ENCODE measurements at places on chromosomes 11 and 22.

GRCh38 chr11:119432484-119433357 is 9.7 kb upstream of the THY1 start:
- DNase-seq = no peak

DNA sequence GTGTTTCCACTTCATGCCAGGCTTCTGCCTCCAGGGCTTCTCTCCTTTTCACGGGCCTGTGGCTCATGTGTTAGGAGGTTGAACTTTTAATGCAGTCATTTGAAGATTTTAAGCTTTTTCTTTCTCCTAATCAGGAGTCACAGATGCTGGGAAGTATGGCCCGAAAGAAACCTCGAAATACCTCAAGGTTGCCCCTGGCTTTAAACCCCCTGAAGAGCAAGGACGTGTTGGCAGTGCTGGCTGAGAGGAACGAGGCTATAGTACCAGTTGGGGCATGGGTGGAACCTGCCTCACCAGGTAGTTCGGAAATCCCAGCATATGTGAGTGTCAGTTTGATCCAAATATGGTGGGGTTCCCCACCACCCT is 571 bp downstream of the CCDC15 start:
- DNase-seq = no peak

DNA sequence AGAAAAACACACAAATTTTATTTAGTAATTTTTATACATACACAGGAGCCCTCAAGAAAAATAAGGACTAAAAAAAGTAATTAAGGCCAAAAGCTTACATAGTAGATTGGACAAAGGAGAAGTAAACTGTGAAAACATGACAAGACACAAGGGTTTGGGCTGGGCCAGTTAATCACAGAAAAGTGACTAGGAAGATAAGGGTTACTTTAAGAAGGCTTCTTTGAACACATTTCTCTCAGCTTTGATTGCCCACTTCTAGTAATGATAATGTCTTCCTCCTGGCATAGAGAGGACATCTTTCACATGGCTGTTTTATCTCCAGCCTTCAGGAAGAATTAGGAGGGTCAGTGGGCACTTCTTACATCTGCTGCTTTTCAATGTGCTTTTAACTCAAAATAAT is 3.4 kb downstream of the RNF141 start:
- no peak for DNase-seq

- DNase-seq = no peak
These were observed 57.9 kb downstream of the FANCF start for GRCh38 chr11:22567759-22568158.

- DNase-seq = no peak
These were observed 517.9 kb upstream of the RAG2 start for GRCh38 chr11:37115963-37116362.

GRCh38 chr11:81449588-81450156 is 1284.0 kb downstream of the FAM181B start:
- no peak for DNase-seq

- peak; percentile 93 for DNase-seq
These were observed 129.9 kb upstream of the TTC12 start for GRCh38 chr11:113184498-113184897.

DNA sequence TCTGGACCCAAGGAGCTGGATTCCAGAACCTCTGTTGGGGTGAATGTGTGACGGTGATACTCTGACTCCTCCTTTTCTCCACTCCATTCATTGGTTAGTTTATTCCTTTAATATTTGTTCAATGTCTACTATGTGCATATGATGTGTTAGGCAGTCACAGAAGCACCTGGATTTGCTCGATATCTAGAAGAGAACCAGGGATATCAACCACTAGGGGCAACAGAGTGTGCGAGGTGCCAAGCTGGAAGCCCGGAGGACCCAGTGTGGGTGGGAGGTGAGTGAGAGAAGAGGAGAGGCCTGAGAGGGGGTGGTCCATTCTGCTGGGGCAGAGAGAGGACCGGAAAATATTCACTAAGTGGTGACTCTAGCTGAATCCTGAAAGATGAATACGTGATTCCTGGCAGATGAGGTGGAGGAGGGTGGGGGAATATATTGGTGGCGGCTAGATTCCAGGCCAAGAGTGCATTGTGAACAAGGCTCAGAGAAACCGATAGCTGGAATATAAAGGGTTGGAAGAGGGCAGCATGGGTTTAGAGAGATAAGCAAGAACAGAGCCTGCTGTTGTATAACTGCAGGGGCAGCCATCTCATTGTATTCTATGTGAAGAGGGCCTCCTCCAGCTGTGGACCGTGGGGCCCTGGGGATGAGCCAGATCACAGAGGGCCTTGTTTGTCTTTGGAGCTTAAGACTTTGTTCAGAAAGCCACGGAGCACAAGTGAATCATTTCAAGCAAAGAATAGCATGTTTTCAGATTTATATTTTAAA is 6.9 kb upstream of the TIMP3 start:
- DNase-seq = no peak

- no peak for DNase-seq
These were observed 28.6 kb downstream of the RIBC2 start for GRCh38 chr22:45442116-45442515.

- no peak for DNase-seq
These were observed 227.2 kb downstream of the FAM76B start for GRCh38 chr11:95562196-95562921.

DNA sequence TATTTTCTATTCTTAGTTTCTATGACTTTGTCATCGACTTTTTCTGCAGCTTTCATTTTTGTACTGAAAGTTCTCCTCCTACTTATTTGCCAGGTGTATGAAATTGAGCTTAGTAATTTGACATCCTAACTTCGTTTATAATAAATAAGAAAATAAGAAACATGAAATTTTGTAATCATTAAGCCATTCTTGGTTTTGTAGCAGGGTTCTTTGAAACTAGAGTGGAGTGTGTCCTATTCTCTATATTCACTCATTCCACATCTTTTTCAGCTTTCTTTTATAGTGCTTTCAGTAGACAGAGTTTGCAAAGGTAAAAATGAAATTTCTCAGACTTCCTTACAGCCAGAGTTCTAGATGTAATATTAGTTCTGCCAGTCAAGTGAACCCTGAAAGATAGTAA is 47.8 kb downstream of the FANCF start:
- DNase-seq = no peak

Measured in inflammatory macrophage treated with lipopolysaccharide for 4 hours (primary cell).